ENCODE measurements at places on chromosomes 6 and 20. TPM values are rescaled to one million over a fixed set of nuclear protein-coding genes. Genes with fewer than 3 reads are reported as not detected.
A peak's percentile ranks its signal among the peaks of the same experiment; 100 is the strongest.

- peak; percentile 26 for DNase-seq
Measured at GRCh38 chr6:128569732-128570679, 49.6 kb upstream of the PTPRK start.

POU3F2 gene
- total RNA-seq = not detected

- DNase-seq = peak; percentile 29
Measured at GRCh38 chr6:17600527-17601385, 654 bp downstream of the FAM8A1 start.

MYB gene
- total RNA-seq = not detected

GRCh38 chr6:40725390-40725789 is 138.2 kb upstream of the LRFN2 start:
- DNase-seq = no peak

DNA sequence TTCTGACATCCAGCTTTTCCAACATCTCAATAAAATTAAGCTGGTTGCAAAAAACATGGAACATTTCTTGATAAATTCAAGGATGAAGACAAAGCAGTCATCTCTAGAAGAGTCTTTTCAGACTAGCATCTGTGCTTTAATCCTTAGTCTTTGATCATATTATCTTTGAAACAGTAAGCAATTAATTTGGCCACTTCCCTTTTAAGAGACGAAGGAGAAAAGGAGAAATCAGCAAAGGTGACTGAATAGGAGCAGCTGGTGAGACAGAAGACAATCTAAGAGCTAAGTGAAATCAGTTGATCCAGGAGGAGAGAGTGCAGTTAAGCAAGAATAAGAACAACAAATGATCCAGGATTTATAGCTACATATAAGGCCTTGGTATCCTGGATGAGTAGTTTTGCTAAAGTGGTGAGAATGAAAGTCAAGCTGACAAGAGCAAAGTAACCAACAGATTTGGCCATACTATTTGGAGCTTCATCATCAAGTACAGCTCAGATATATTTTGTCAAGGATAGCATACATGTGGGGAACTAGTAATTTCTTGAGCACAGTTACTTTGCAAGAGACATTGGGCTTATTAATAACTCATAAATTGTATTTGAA is 215.5 kb downstream of the ADGB start:
- DNase-seq = no peak

PSORS1C1 gene
- total RNA-seq = 6.7 TPM

- no peak for DNase-seq
Measured at GRCh38 chr20:60792941-60793340, 459.1 kb upstream of the CDH4 start.

- peak; percentile 7 for DNase-seq
Measured at GRCh38 chr6:152727507-152727906, 23.1 kb upstream of the VIP start.

PLN gene
- total RNA-seq = not detected

SPATA25 gene
- 0.44 TPM for total RNA-seq

DNA sequence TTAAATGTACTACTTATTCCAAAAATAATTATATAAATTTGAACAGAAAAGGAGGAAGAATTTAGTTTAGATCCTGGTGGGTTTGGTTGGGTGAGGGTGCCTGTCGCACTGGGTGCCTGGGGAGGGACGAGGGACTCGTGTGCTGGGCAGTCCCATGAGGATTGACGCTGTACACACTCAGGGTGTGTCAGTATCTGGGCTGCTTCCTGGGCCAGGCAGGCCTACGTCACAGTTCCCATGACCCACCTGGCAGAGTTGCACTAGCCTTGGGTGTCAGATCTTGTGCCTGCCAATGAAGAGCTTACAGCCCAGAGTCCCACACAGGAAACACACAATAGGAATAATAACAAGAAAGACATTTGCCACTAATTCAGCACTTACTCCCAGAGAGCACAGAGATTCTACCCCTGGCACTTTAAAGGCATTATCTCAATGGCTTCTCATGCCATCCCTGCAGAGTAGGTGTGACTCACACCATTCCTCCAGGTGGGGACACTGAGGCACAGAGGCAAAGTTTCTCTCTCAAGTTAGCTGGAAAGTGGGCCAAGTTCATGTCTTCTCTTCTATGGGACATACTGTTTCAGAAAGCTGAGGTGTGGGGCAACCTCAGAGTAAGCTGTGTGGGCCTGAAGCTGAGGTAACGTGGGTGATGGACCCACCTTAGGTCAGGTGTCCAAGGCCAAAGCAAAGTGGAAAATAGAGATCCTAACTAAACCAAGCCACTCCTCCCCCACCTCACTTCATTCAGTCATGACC is 1.3 kb upstream of the SDCBP2 start:
- peak; percentile 79 for DNase-seq

SLC17A2 gene
- total RNA-seq = not detected

All from lung microvascular endothelial cell (primary cell).